Kidney glomerular epithelial cell (primary cell): ENCODE measurements at places on chromosomes 1 and 21.

DNA sequence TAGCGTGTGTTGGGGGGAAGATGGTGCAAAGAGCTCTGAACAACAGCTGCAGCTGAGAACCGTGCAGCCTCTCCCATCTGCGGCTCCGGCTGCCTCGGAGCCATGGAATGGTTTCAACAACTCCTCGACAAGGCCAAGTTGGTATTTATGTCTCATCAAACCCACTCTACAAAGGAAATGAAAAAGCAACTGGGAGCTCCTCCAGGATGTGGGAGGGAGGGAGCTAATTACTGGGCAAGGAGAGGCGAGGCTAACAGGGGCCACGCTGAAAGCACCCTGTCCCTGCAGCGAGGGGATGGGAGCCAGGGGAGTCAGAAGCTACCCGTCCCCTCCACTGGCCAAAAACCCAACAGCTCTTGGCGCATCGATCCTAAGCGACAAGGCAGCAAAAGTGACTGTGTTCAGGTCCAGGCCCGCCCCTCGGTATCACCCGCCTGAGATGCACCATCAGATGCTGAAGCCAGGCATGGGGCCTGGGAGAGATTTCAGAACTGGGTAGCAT, 63.1 kb downstream of the ACOT7 start:
- no peak for DNase-seq

- no peak for DNase-seq
Observed at GRCh38 chr1:9194024-9194423, 40.5 kb upstream of the H6PD start.

DNA sequence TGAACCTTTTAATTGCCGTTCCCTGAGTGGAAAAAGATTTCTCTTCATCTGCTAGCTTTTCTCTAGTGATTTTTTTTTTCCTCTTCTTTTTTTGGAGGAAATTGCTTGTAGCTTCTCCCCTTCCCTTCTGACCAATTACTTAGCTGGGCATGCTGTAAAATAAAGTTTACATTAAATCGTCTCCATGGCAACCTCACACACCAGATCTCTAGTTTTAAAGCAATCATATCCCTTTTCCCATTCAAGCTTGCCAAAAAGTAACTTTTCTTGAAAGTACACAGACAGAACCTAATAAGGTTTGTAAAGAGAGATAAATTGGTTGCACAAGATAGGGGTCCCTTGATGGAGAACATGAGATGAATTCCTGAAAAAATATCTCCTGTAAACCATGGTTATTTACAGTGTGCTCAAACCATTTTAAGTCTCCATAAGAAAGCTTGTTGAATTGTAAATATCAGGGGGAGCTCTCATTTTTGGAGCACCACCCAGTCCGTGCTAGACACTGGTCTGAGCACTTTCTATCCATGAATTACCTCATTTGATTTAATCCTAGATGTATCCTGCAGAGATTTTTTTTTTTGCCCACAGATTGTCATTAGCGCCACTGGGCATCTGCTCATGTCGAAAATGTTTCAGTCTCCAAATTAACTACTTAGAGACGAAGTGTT, 32.6 kb upstream of the HTR1D start:
- no peak for DNase-seq

GRCh38 chr1:54219688-54220003, 19.7 kb downstream of the MRPL37 start:
- DNase-seq = no peak

DNA sequence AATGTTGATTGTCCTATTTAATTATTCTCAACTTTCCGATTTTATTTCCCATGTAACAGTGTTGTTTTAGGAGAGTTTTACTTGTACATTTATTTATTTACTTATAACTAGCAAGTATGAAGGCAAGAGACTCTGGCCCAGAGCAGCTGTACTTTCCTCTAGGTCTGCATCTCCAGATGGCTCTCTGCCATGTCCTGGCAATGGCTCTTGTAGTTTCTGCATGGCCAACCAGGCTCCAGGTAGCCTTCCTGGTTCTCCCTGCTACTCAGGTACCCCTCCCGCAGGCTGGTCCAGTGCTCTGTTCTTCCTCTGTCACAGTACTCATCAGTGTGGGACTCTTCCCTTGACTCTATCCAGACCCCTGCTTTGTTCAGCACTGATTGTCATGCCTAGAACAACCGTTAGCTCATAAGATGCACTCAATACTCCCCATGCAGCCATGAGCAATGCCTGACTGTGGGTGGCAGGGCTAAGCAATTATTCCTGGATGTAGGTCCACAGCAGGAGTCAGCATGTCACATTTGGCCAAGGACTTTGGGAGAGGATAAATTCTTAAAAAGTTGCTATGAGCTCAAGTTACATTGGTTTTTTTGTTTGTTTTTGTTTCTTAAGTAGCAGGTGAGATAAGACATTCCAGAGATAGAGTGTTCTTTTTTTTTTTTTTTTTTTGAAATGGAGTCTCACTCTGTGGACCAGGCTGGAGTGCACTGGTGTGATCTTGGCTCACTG, 10.9 kb upstream of the IL20 start:
- DNase-seq = no peak

DNA sequence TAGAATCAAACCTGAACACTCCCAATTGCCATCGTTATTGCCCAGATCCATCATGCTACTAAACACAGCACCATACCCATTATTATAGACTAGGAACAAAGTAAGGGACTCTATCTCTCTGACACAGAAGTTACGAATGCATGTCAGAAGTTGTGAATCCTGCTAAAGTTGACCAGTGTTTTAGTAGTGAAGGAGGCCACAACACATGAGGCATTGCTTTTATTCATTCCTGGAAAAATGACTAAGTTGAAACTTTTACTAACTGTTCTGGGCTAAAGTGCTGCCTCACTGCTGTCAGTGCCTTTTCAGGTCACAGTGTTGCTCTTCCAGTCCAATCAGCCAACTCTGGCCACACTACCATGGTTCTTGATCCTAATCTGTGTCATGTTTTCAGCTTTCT, 911.1 kb downstream of the TTLL7 start:
- DNase-seq = no peak

DNA sequence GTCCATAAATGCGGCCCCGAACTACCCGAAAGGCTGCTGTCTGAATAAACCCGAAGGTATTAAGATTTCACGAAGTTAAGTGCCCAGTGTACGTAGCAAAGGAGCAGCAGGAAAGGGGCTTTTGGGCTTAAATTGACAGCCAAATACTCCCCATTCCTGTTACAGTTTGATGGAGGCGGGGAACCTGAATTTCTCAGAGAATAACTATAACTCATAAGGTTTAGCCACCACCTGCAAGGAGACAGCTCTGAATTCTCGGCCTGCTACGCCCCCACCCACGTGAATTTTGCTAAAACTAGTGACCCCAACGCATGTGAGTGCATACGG, 5.2 kb downstream of the GFI1 start:
- no peak for DNase-seq

- DNase-seq = no peak
Observed at GRCh38 chr1:64923294-64923718, 43.0 kb downstream of the JAK1 start.

- DNase-seq = no peak
Observed at GRCh38 chr1:192592517-192592916, 16.9 kb downstream of the RGS1 start.

GRCh38 chr21:44005593-44005992, 6.5 kb upstream of the TRAPPC10 start:
- DNase-seq = no peak

DNA sequence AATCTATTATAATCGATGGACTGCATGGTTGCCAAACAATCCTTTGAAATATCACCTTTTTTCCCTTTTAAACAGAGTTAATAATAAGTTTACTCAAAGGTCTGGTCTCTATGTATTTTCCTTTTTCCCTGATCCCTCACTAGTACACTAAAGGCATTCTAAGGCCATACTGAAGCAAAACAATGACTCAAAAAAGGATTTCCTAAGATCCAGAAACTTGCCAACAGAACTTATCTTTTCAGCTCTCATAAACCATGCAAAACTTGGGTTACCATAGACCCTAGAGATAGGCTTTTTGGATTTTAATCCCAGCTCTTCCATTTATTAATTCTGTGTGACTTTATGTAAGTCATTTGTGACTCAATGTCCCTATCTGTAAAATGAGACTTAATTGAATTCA, 77.1 kb downstream of the IFI44 start:
- no peak for DNase-seq

DNA sequence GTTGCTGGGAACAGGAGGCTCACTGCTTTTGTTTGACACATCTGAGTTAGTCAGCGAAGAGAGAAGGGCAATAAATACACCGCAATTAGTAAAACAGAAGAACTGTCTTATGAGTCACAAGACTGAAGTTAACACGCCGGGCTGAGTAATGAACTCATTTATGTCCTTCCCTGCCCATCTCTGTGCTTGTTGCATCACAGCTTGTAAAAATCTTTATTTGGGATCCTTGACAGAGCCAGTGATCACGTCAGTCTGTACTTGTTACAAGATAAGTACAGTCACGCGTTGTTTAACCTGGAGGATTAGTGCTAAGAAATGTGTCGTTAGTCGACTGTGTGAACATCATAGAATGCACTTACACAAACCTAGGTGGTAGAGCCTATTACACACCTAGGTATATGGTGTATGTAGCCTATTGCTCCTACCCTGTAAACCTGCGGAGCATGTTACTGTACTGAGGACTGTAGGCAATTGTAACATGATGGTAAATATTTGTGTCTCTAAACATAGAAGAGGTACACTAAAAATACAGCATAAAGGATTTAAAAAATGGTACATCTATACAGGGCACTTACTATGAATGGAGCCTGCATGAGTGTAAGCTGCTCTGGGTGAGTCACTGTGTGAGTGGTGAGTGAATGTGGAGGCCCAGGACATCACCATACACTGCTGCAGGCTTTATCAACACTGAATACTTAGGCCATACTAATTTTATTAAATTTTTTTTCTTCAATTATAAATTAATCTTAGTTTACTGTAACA, 272.2 kb downstream of the TNR start:
- DNase-seq = peak; percentile 66

DNA sequence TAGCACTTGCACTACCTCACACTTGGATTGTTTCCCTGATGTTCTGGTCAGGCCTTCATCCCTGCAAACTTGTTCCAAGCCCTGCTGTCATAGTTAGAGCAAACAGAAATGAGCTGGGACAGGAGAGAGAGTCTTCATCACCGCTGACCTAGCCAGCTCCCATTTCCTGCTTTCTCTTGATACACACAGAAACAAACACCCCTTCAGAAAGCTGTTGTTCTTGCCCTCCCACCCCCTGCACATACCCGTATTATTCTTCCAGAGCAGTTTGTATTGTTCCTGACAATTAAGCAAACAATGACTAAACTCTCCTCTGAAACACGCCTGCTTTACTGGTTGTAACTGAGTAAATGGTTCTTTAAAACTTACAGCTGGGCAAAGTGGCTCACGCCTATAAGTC, 2.9 kb upstream of the SYT2 start:
- DNase-seq = peak; percentile 13

DNA sequence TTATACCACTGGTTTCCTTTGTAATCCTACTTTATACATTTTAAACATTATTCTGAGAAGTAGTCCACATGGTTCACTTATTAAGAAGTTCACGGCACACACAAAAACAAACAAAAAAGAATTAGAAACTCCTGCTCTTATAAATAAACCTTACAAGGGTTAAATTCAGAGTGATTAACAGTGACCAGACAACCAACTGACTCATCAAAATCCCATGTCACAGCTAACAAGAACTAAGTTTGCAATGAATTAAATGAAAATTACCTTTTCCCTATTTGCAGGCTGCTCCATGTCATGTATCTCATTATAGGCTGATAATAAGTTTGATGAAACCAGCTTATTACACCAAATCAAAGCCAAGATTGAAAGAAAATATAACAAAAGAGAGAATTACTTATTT, 77.5 kb downstream of the PUM1 start:
- DNase-seq = no peak

- no peak for DNase-seq
Observed at GRCh38 chr1:75794382-75794781, 2.3 kb upstream of the MSH4 start.

DNA sequence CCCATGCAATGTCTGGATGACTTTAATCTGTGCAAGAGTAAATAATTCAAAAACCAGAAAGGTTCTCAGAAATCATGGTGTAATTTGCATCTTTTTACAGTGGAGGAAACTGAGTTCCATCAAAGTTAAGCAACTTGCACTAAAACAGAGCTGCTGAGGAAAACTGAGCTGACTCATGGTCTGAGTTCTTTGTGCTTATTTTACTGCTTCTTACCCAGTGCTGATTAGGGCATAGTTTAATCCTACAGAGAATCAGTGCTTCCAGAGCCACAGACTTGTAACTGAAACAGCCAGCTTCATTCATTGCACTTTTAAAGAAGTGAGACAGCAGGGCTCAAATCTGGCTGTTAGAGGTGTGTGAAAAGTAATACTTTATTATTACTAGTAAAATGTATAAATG, 10.9 kb upstream of the RWDD3 start:
- DNase-seq = no peak

DNA sequence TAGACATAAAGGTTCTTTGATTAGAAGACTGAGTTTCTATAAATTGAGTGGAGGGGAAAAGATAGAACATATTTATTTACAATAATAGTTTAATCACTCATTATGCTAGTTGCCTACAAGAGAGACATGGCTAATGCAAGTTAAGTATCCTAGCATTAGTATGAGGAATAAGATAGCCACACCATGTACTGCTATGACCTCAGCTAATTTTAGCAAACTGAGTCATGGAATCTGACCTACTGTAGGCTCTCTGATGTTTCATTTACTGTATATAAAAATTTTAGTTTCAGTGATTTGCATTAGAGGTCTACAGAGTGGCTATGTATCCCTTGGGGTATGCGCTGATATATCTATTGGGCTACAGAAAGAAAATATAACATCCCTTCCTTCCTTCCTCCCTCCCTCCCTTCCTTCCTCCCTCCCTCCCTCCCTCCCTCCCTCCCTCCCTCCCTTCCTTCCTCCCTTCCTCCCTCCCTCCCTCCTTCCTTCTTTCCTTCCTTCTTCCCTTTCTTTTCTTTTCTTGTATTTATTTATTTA, 5.8 kb downstream of the AGL start:
- DNase-seq = no peak

DNA sequence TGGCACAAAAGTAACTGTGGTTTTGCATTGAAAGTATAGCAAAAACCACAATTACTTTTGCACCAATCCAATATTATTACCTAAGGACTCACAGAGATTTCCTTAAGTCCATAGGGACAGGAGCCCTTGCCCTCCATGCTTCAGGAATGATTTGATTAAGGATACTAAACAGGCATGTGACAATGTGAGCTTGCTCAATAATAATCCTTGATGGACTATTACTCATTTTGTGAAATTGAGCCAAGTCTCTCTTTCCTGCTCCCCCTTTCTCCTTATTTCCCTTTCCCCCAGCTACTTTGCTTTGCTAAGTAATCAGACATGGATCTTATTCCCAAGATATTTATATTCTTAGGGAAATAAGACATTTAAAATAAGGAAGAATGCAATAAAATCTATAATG, 21.6 kb upstream of the RGL1 start:
- no peak for DNase-seq

- DNase-seq = no peak
Observed at GRCh38 chr1:223183268-223183862, 40.3 kb upstream of the TLR5 start.

GRCh38 chr1:244050835-244051444, at the start of gene ZBTB18:
Gene ZBTB18 (plus strand): TSS chr1:244051283. CDS start chr1:244051432, 149 bp downstream.
- peak; percentile 48 for DNase-seq
